ENCODE measurements at places on chromosomes 2 and 18. TPM values are rescaled to one million over a fixed set of nuclear protein-coding genes. Genes with fewer than 3 reads are reported as not detected.
A peak's percentile ranks its signal among the peaks of the same experiment; 100 is the strongest.

- H3K27ac ChIP-seq: no peak overlapping the region
- peaks cover 9% of the 10 kb centered on the region for H3K4me1 ChIP-seq
- H3K27me3 ChIP-seq: no peaks in the 10 kb centered on the region
- H3K36me3 ChIP-seq: no peaks in the 10 kb centered on the region
Measured at GRCh38 chr2:202408546-202409140, 32.5 kb downstream of the BMPR2 start.

DNA sequence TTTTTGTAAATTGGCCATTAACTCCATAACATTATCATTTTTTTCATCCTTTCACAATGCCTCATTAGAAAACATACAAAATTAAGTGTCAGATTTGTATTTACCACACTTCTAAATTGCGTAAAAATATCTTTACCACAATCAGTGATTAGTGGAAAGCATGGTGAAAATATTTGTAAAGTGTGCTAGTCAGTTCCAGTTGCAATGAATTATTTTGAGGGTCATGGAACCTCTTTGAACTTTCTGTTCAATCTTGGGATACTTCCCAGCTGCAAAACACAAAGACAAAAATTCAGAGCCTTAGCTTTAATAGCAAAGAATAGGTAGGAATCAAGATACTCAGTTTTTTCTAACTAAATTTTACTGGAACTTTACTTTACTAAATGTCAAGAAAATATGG is 4.0 kb upstream of the COL3A1 start:
- no peak overlapping the region for H3K27ac ChIP-seq
- no peaks in the 10 kb centered on the region for H3K36me3 ChIP-seq
- H3K27me3 ChIP-seq: no peaks in the 10 kb centered on the region
- peaks cover 14% of the 10 kb centered on the region for H3K4me1 ChIP-seq
- no peak overlapping the region for H3K4me3 ChIP-seq

DNA sequence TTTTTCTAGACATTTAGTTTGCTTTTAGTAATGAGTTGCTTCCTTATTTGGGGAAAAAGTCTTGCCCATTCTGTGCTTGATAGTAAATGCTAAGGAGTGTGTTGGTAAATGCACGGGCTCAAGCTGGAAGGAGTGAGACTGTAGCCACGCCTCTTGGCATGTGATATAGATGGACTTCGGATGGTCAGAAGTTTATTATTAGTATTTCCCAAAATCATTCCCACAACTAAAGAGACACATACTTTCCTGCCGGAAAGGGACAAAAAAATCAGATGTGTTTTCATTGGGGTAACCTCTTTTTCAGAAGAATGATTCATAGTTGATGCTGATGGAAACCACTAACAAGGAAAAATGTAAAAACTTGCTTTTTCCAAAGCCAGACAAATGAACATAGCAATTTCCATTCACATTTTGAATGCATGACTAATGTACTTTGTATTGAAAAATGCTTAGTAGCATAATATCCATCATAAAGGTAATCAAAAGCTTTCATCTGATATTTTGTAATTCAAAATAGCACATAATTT is 133.2 kb downstream of the ZNF532 start:
- no peak overlapping the region for H3K4me3 ChIP-seq
- peaks cover 62% of the 10 kb centered on the region for H3K4me1 ChIP-seq
- no peaks in the 10 kb centered on the region for H3K36me3 ChIP-seq
- peak overlapping the region; percentile 79 for H3K27ac ChIP-seq

GRCh38 chr2:74715880-74716279 is 61.8 kb downstream of the SEMA4F start:
- peaks cover 3% of the 10 kb centered on the region for H3K4me1 ChIP-seq
- H3K4me3 ChIP-seq: peak overlapping the region; percentile 48
- H3K36me3 ChIP-seq: no peaks in the 10 kb centered on the region
- peaks cover 28% of the 10 kb centered on the region for H3K27me3 ChIP-seq

- no peak overlapping the region for H3K27ac ChIP-seq
- no peak overlapping the region for H3K4me3 ChIP-seq
- no peak for DNase-seq
- no peaks in the 10 kb centered on the region for H3K4me1 ChIP-seq
- no peaks in the 10 kb centered on the region for H3K27me3 ChIP-seq
Measured at GRCh38 chr18:59484561-59485328, 125.7 kb upstream of the LMAN1 start.

DNA sequence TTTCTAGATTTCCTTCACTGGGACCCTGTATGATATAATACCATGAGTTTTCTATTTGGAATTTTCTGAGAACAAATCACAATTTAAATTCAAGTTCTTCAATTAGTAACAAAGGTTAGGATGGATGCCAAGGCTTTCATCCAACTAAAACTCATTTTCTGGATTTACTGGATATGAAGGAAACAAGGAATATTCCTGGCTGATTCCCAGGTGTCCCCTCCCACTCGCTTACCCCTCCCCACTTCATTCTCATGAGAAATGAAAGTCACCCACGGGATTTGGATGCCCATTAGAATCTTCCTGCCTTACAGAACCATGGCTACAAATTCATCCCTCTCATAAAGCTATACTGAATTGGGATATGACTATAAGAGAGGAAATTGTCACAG is 40.0 kb downstream of the RNU4ATAC start:
- no peaks in the 10 kb centered on the region for H3K36me3 ChIP-seq
- no peak overlapping the region for H3K27ac ChIP-seq
- H3K4me3 ChIP-seq: no peak overlapping the region
- H3K27me3 ChIP-seq: no peaks in the 10 kb centered on the region
- no peak for DNase-seq

DNA sequence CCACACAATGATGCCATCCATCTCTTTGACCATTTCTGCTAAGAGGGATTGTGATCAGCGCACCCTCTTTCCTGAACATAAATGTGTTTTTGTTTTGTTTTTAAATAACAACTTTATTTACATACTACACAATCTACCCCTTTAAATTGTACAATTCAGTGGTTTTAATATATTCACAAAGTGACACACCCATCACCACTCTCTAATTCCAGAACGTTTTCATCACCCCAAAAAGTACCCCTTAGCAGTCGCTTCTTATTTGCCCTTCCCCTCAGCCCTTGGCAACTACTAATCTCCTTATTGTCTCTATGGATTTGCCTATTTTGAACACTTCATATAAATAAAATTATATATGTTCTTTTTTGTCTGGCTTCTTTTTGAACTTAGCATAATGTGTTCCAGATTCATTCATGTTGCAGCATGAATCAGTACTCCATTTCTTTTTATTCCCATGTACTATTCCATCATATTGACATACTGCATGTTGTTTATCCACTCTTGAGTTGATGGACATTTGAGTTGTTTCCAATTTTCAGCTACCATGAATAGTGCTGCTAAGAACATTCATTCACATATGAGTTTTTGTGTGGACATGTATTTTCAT is 150.9 kb upstream of the NABP1 start:
- no peak overlapping the region for H3K4me3 ChIP-seq
- H3K4me1 ChIP-seq: no peaks in the 10 kb centered on the region
- no peak overlapping the region for H3K27ac ChIP-seq
- no peaks in the 10 kb centered on the region for H3K27me3 ChIP-seq

DNA sequence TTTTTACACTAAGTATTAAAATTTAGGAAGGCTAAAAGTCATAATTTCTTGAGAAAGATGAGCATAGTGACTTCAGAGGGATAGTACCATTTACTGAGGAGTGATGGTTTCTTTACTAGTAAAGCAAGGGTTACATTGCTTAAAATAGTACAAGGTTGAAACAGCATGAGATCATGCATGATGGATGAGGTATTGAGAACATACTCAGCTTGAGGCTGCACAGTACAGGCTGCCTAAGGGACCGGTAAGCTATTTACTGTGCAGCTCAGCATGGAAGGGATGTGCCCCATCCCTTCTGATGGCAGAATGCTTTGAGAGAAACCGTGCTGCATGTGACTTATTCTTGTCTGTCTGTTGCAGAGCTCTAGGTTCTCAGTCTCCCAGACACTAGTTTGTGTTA is 122.1 kb downstream of the EML6 start:
- no peaks in the 10 kb centered on the region for H3K4me1 ChIP-seq
- H3K27ac ChIP-seq: no peak overlapping the region
- H3K36me3 ChIP-seq: no peaks in the 10 kb centered on the region
- H3K4me3 ChIP-seq: no peak overlapping the region
- no peaks in the 10 kb centered on the region for H3K27me3 ChIP-seq

DNA sequence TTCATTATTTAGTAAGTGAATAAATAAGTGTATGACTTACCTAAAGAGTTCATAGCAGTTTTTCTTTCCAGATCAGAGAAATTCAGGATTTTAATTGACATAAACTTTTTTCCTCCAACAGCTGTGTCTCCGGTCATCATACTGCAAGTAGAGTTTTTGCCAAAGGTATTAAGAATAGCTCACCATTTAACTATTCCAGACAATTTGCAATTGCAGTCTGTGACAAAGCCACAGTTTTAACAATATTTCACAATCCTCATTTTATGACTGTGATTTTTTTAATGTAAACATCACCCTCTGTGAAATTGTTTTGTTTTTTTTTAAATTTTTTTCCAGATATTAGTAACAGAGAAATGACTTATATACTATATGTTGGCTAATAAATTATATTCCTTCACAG is 199.1 kb downstream of the TRIB2 start:
- no peak for DNase-seq
- H3K27me3 ChIP-seq: no peaks in the 10 kb centered on the region
- no peak overlapping the region for H3K27ac ChIP-seq
- peaks cover 17% of the 10 kb centered on the region for H3K4me1 ChIP-seq
- H3K4me3 ChIP-seq: no peak overlapping the region
- H3K36me3 ChIP-seq: no peaks in the 10 kb centered on the region

DNA sequence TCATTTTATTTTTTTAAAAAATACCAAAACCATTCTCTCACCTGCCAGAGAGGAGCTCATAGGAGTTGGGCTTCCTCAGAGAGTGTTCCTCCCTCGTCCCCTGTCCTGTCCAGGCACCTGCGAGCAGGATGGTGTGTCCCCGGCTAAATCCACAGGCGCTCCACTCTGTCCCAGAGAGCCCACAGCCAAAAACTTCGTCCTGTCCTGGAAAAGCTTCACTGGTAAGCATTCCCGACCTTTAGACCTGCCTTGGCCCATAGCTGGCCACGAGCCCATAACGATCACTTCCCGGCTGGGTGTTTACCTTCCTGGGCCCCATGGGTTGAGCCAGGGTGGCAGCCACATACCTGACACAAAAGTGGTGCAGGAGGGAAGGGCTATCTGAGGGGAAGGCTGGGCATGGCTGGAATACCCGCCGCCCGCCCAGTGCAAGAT is at the start of gene NGEF:
Gene NGEF, minus strand, starts transcription at position 230 of the 435 bp plus-strand sequence. CDS start 38,366 bp downstream, outside the sequence.
- no peaks in the 10 kb centered on the region for H3K4me1 ChIP-seq
- H3K4me3 ChIP-seq: no peak within 1 kb of the TSS
- DNase-seq: no peak
- H3K36me3 ChIP-seq: no peaks in the 10 kb centered on the region

DNA sequence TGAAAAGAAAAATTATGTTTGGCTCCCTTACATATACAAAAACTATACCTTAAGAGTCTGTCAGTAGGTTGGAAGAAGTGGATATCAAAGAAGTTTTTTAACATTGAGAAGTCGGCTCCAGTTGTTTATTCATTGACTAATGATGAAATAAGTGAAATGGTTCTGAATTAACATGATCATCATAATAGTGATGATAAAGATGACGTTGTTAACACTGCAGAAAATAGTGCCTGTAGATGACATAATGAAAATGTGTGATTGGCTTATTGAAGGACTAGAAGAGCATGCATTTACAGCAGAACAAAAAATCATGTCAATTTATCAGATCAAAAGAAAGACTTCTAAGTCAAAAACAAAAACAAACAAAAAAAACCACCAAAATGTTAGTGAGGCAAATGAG is 1125.4 kb upstream of the NXPH2 start:
- H3K4me3 ChIP-seq: no peak overlapping the region
- no peaks in the 10 kb centered on the region for H3K36me3 ChIP-seq
- no peak overlapping the region for H3K27ac ChIP-seq

DNA sequence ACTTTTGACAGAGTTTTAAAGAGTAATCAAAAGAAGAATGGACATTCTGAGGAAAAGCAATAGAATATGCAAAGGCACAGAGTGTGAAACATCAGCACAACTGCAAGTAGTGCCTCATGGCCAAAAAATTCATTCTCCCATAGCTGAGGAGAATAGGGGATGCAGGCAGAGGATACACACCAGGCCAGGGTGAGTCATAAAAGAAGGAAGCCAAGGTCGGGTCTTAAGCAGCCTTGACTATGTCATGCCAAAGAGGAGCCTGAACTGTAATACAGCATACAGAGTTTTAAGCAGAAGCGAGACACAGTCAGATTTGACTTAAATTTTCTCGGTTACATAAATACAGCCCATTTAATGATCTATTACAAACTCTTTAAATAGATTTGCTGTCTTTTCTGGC is 165.0 kb downstream of the LNPK start:
- H3K27me3 ChIP-seq: peaks cover 6% of the 10 kb centered on the region
- no peaks in the 10 kb centered on the region for H3K4me1 ChIP-seq
- no peak for DNase-seq
- no peaks in the 10 kb centered on the region for H3K36me3 ChIP-seq

- H3K4me3 ChIP-seq: no peak overlapping the region
- no peaks in the 10 kb centered on the region for H3K27me3 ChIP-seq
- no peaks in the 10 kb centered on the region for H3K36me3 ChIP-seq
Measured at GRCh38 chr2:10940596-10940995, 28.9 kb downstream of the KCNF1 start.

DNA sequence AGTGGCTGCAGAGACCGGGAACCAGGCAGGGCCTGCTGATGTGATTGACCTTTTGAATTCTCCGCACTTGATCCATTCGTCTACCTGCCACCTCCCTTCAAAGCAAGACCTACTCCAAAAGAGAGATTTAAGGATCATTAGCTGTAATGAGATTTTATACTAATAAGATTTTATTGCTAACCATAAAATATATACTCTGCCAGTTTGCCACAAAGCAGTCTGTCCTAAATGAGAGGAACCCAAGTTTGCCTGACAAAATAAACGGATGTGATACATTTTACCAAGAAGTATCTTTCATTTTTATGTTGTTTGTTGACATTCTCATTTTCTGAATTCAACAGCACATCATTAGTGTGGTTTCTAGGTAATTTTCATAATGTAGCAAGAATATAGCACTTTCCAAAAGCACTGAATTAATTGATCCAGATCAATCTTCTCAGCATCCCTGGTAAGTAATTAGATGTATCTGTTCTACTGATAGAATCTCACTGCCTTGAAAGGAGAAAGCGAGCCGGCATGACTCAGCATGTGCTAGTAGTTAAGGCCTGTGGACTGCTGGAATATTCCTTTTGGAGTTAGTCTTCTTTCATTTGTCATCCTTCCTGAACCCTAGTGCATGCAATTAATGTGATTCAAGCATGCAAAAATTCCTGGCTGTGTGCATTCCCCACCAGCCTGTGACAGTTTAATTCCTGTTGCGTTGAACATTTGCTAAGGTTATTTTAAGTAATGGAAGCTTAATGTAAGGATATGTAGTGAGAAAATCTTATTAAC is 128.5 kb downstream of the ARL6IP6 start:
- H3K27ac ChIP-seq: no peak overlapping the region
- H3K36me3 ChIP-seq: no peaks in the 10 kb centered on the region
- H3K4me1 ChIP-seq: no peaks in the 10 kb centered on the region
- H3K27me3 ChIP-seq: no peaks in the 10 kb centered on the region
- no peak overlapping the region for H3K4me3 ChIP-seq

GRCh38 chr18:79548986-79549637 is 130.5 kb upstream of the CTDP1 start:
- DNase-seq: no peak
- no peaks in the 10 kb centered on the region for H3K36me3 ChIP-seq
- no peak overlapping the region for H3K27ac ChIP-seq

PPP1R1C gene
- total RNA-seq: 5.3 TPM

WNT6 gene
- not detected for total RNA-seq

IL36G gene
- not detected for total RNA-seq

C1QL2 gene
- total RNA-seq: 0.98 TPM

All from A673 (cell line).